ENCODE measurements at places on chromosomes 11 and 22.
A peak's percentile ranks its signal among the peaks of the same experiment; 100 is the strongest.

- no peak for DNase-seq
Measured at GRCh38 chr11:1226986-1227550, 4.2 kb downstream of the MUC5B start.

GRCh38 chr11:61996933-61997332 is 29.5 kb upstream of the FTH1 start:
- DNase-seq: no peak

DNA sequence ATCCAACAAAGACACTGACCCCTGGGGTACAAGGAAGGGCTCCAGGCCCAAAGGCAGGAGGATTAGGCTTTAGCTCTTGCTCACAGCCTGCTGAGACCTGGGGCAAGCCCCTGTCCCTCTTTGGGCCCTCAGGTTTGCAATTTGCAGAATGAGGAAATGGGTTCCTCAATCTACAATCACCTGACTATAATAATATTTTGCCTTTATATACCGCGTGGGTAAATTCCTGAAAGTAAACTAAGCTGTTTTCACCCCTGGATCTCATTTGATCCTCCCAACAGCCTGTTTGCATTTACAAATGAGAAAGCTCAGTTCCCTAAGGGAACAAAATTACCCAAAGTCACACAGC is 797 bp downstream of the STARD10 start:
- DNase-seq: no peak

DNA sequence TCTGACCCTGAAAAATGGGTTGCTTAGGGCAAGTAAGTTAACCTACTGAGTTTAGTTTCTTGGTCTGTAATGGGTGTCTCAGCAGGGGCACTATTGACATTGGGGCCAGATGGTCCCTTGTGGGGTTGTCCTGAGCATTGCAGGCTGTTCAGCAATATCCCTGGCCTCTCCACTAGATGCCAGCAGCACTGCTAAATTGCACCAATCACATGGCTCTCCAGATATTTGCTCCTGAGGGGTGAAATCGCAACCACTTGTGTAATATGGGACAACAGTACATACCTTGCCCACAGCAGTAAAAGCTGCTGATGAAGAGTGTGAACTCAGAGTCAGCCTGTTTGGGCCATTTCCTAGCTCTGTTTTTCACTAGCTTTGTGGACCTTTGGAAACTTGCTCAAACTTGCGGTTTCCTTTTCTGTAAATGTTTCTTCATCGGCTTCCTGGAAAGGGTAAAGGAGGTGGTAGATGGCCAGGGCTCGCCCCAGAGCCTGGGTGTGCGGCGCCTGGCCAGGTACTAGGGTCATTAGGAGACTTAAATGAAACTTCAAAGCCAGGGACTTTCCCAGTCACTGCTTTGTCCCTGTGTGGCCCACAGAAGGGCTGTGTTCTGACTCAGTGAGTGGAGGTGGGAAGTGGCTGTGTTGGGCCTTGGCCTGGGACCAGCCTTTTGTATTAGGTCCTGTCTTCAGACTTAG is 13.0 kb downstream of the NCF4 start:
- peak; percentile 34 for DNase-seq

DNA sequence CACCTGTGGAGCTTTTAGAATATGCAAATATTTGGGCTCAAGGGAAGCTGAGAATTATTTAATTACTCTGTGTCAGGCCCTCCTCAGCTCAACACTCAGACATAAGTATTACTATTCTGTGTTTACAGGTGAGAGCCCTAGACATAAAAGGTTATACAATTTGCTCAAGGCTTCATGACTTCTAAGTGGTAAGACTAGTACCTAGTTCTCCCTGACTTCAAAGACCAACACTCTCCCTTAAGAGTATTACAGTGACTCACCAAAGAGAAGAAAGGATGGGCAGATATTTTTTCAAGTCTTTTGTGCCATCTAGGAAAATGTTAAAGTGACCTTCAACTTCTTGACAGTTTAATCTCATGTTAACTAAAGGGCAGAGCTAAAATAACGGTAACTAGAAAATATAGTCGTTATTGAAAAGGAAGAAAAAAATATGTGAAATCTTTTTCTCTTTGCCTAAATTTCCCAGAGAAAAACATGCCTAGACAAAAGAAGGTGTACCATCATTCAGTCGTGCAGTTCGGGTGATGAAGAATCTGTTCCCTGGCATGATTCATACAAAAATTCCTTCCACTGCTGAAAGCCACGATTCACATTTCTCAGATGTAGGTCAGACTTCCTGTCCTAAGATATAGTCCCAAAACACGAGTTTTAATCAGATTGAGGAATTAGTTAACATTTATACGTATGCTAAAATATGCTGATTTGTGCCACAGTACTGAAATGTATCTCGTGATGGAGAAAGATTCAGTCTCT is 849.1 kb upstream of the API5 start:
- no peak for DNase-seq

DNA sequence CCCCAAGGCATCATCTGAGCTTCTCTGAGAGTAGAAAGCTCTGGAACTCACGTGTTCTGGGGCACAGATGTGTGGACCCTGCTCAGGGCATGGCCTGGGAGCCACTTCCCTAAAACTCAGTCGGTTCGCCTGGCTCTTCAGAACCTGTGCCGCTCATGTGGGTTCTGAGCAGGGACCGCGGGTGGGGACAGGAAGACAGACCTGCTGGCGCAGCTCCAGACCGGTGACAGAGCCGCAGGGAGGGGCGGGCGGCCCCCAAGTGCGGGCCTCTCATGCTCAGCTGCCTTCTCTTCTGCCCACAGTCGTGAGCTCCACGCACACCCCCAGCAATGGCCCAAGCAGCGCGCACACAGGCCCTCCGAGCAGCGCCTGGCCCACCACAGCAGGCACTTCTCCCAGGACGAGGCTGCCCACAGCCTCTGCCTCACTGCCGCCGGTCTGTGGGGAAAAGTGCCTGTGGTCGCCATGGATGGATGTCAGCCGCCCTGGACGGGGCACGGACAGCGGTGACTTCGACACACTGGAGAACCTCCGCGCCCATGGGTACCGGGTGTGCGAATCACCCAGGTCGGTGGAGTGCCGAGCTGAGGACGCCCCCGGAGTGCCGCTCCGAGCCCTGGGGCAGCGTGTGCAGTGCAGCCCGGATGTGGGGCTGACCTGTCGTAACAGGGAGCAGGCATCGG is 24.2 kb downstream of the MUC5AC start:
- DNase-seq: no peak

GRCh38 chr11:60169264-60169915 is 13.5 kb downstream of the MS4A6A start:
- no peak for DNase-seq

GRCh38 chr11:43685440-43685839 is 4.9 kb downstream of the HSD17B12 start:
- DNase-seq: no peak

GRCh38 chr11:83456075-83456474 is 169.9 kb upstream of the CCDC90B start:
- no peak for DNase-seq

DNA sequence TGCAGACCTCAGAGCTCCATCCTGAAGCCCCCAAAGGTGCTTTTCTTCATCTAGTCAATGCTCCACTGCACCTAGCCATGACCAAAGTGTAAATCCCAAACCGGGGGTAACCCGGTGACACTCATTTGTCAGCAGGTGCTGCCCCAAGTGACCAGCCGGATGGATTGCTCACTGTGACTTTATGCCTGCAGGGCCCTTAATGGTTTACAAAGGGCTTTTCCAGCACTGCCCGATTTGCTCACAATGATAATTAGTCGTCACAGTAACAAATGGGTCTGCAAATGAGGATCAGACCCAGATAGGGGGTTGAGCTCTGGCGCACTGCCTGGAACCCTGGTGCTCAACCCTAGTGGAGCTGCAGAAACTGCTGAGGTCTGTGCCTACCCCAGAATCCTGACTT is 45.7 kb upstream of the CD5 start:
- no peak for DNase-seq

DNA sequence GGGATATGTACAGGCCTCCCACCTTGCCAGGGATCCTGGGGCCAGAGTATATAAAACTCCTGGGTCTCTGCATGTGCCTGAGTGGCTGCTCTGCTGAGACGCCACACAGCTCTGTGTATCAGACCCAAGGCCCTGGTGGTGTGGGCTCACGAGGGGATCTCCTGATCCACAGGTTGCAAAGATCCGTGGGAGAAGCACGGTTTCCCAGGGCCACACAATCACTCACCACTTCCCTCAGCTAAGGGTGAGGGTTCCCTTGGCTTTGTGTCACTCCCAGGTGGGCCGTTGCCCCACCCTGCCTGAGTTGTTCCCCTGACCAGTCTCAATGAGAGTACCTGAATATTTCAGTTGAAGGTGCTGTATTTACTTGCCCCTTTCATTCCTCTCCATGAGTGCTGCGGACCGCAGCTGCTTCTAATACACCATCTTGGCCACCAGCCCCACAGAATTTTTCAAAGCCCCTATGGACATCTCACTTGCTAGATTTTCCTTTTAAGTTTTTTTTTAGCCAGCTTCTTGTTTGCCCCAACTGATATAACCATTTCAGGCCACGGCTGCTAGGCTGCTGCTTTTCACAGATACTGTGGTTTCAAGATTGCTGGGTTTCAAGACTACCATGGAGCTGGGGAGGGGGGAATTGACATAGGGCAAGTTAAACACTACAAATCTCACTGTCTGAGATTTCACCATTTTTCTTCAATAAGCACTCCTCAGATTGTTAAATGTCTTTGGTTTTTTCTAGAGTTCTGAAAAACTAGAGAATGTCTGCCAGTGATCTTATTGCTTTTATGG is 13.7 kb upstream of the DEPDC7 start:
- no peak for DNase-seq

GRCh38 chr11:3983101-3983500 is 111.5 kb upstream of the RRM1 start:
- no peak for DNase-seq

DNA sequence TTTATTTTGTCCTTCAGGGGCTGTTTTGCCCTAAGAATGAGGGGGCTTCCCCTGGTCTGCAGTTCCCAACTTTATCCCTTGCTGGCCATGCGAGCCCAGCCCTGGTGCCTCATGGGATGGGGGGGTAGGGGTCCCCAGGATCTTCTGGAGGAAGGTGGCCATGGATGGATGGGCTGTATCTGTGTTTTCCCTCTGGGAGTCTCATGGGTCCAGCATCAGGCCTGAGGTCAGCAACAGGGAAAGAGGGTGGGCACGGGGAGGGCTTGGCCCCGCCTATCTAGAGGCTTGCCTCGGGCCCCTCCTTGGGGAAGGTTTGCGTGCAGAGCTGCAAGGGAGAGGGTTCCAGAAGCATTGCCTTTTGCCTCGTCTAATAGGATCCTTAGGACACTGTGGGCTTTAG is 10.8 kb upstream of the ADORA2A start:
- no peak for DNase-seq

DNA sequence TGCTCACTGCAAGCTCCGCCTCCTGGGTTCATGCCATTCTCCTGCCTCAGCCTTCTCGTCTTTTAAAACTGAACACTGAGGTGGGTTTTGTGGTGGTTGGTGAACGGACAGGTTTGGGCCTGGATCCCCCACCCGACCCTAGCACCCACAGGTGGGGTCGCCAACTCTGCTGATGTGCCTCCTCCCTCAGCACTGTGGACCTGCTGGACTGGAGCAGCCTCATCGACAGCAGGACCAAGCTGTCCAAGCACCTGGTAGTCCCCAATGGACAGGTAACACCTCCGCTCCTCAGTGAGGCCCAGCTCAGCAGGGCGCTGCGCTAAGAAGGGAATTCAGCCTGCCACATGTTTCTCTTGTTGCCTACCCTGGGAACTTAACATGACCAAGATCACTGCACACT is 15.2 kb downstream of the DGCR6L start:
- no peak for DNase-seq

DNA sequence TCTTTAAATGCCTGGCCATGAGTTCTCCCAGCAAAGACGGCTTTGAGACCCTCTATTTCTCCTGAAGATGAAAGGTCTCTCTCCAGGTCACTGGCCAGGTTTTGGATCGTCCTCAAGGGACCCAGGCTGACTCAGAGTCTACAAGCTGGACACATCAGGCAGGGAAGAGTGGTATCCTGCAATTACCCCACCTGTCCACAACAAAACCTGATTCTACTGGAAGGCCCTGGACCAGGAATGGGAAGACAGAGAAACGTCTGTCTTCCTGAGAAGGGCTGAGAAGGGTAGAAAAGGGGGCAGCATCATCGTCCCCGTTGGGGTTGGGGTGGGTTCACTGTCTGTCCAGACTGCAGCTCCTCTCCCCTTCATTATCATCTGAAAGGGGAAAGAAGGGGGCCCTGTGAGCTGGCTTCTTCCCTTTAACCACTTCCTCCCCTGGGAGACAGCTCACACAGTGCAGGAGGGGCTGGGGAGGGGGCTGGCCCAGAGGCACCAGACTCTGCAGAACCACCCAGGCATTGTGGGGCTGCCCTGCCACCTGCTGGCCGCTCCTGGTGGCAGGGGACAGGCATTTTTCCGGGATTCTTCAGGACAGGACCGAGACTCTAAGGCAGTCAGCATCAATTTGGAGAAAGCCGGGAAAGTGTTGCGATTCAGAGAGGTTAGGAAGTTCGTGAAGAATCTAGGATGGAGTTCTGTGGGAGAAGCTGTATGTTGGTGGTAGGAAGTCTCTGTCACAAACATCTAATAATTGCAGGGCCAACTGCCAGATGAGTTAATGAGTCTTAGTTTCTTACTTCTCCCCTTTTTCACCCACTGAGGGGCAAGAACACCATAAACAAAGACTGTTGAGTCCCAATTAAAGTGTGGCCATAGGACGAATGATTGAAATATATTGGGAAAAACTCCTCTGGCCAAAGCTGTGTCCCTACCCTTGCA is 57.6 kb downstream of the SYN3 start:
- DNase-seq: peak; percentile 57

GRCh38 chr11:132357811-132358572 is 987.6 kb downstream of the NTM start:
- no peak for DNase-seq

DNA sequence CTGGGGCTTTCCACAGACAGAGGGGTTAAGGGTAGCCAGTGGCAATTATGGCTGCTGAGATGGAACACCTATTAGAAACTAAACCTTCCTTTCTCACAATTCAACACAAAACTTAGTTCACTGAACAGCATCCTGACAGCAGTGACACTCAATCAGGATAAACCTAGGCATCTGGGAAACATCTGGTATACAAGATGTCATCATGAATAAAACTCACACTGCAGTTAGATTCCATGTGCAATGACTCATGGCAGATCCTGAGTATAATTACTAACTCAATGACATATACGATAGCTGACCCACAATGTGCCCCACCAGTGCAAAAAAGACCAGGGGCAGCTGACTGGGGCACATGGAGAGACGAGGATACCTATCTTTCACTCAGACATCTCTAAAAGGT is 17.7 kb downstream of the RBFOX2 start:
- DNase-seq: no peak

Data from stimulated activated CD4-positive, alpha-beta T cell treated with anti-CD3 and anti-CD28 coated beads, Interleukin-2, amount 100 ng/mL, for 24 hours (primary cell).